ENCODE measurements at places on chromosomes 12 and 14. TPM values are rescaled to one million over a fixed set of nuclear protein-coding genes. Genes with fewer than 3 reads are reported as not detected.

Gene KCNC2
- 3.6 TPM for total RNA-seq

DNA sequence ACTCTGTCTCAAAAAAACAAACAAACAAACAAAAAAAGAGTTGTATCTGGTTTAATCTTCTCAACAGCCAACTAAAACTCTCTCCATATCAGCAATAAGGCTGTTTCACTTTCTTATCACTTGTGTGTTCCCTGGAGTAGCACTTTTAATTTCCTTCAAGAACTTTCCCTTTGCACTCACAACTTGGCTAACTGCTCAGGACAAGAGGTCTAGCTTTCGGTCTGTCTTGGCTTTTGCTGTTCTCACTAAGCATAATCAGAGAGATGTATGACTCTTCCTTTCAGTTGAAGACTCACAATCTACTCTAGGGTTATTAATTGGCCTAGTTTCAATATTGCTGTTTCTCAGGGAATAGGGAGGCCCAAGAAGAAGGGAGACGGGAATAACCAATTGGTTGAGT, 12.3 kb downstream of the NEMP1 start:
- no peak overlapping the region for H3K27ac ChIP-seq
- no peak for DNase-seq
- H3K27me3 ChIP-seq: no peaks in the 10 kb centered on the region

- H3K4me1 ChIP-seq: no peaks in the 10 kb centered on the region
- H3K4me3 ChIP-seq: no peak overlapping the region
- DNase-seq: no peak
- H3K27me3 ChIP-seq: no peaks in the 10 kb centered on the region
- H3K27ac ChIP-seq: no peak overlapping the region
Observed at GRCh38 chr12:72957454-72957853, 685.3 kb downstream of the TRHDE start.

- no peak for DNase-seq
- H3K36me3 ChIP-seq: no peaks in the 10 kb centered on the region
- H3K4me3 ChIP-seq: no peak overlapping the region
- no peaks in the 10 kb centered on the region for H3K4me1 ChIP-seq
- no peaks in the 10 kb centered on the region for H3K27me3 ChIP-seq
Observed at GRCh38 chr12:64821116-64821630, 3.3 kb upstream of the TBC1D30 start.

Gene IFNG-AS1
- not detected for total RNA-seq

DNA sequence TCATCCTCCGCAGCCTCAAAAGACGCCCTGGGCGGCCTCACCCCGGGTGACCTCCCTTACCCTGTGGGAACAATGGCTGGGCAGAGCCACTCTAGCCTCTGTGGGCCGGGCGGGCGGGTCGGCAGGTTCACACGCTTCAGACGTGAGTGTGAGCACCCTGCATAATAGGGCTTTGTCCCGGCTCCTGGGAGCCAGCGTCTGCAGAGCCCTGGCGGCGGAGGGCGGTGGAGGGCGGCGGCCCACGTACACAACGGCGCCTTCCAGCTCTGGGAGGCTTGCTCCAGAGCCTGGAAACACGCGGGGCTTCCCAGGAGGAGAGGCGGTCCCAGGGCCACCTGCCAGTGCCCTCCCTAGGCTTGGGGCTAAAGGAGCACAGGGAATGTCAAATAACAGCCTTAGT, 205.6 kb downstream of the BCL11B start:
- H3K4me1 ChIP-seq: no peaks in the 10 kb centered on the region
- no peak overlapping the region for H3K27ac ChIP-seq
- H3K36me3 ChIP-seq: no peaks in the 10 kb centered on the region
- no peak for DNase-seq
- no peak overlapping the region for H3K4me3 ChIP-seq

DNA sequence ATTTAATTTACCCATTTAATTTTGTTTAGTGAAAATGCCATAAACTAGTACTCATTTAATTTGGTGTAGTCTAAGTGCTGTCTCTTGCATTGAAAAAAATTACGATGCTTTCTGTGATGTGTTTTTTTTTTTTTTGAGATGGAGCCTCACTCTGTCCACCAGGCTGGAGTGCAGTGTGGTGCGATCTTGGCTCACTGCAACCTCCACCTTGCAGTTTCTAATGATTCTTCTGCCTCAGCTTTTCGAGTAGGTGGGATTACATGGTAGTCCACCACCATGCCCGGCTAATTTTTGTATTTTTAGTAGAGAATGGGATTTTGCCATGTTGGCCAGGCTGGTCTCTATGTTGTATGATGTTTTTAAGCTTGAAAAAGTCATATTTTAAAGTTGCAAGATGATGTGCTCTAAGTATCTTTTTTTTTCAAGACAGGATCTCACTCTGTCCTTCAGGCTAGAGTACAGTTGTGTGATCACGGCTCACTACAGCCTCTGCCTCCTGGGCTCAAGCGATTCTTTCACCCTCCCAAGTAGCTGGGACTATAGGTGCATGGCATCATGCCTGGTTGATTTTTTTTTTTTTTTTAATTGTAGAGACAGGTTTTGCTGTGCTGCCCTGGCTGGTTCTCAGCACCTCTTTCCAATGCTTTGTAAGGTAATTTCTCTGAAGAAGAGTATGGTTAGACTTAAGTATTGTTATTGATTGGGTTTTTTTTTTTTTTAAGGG, 8.6 kb downstream of the LRRC10 start:
- no peak overlapping the region for H3K27ac ChIP-seq
- no peak for DNase-seq
- H3K27me3 ChIP-seq: no peaks in the 10 kb centered on the region
- H3K4me1 ChIP-seq: no peaks in the 10 kb centered on the region
- H3K36me3 ChIP-seq: no peaks in the 10 kb centered on the region
- H3K4me3 ChIP-seq: no peak overlapping the region

GRCh38 chr12:22979854-22980469, 355.0 kb downstream of the ETNK1 start:
- no peak overlapping the region for H3K27ac ChIP-seq
- no peak for DNase-seq
- no peak overlapping the region for H3K4me3 ChIP-seq
- no peaks in the 10 kb centered on the region for H3K36me3 ChIP-seq
- no peaks in the 10 kb centered on the region for H3K27me3 ChIP-seq

DNA sequence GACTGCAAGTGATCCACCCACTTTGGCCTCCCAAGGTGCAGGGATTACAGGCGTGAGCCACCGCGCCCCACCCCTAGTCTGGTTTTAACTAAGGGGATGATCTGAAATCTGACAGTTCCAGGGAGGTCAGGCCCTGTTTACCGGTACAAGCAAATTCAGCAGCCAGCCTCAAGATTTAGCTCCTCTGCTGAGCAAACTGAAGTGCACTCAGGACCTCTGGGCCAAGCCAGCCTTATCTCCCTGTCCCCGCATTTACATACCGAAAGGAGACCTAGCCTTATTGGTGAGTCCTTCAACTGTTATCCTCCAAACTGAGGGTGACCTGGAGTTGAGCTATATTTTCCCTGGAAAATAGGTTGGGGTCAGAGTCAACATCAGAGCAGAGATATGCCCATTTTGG, 835 bp upstream of the ABHD4 start:
- no peak for DNase-seq
- H3K4me3 ChIP-seq: no peak overlapping the region
- H3K27ac ChIP-seq: peak overlapping the region; percentile 92

DNA sequence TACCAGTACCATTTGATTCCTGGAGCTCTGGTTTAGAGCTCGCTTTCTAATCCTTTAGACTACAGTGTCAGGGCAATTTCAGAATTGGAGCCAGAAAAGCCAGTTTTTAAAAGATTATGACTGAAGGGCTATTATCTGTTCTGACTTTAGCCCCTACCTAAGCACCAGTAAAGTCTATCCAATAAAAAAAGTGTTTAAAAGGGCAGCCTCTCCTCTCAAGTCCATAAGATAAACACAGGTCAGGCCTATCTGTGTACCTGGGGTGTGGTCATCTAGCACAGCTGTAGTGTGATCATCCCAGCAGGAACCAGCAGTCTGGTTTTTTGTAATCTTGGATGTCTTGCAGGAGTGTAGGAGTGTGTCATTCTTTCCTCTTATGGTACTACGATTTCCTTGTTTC, 6.6 kb downstream of the APPL2 start:
- DNase-seq: no peak
- no peaks in the 10 kb centered on the region for H3K27me3 ChIP-seq
- H3K4me3 ChIP-seq: no peak overlapping the region
- peaks cover 5% of the 10 kb centered on the region for H3K4me1 ChIP-seq
- peak overlapping the region; percentile 91 for H3K27ac ChIP-seq

DNA sequence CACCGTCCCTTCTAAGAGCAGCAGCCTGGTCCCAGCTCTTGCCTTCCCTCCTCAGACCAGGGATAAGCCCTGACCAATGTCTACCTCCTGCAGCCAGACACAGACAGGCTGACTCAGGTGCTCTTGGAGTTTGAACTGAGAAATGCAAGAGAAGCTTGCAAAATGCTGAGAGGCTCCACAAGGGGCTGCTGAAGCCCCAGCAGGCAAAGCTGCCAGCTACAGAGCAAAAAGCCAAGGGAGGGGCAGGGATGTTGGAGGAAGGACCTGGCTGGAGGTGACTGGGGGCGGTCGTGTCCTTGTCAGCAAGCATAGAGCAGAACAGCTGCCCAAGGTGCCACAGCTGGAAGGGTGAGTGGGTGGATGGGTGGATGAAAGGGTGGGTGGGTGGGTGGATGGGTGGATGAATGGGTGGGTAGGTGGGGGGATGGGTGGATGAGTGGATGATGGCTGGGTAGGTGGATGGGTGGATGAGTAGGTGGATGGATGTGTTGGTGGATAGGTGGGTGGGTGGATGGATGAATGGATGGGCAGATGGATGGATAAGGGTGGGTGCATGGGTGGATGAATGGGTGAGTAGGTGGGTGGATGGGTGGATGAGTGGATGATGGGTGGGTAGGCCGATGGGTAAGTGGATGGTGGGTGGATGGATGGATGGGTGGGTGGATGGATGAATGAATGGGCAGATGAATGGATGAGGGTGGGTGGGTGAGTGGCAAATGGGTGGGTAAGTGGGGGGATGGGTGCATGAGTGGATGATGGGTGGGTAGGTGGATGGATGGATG, 4.0 kb upstream of the INF2 start:
- H3K36me3 ChIP-seq: no peaks in the 10 kb centered on the region
- H3K27ac ChIP-seq: no peak overlapping the region
- H3K27me3 ChIP-seq: no peaks in the 10 kb centered on the region
- no peak for DNase-seq
- peaks cover 5% of the 10 kb centered on the region for H3K4me1 ChIP-seq

GRCh38 chr14:23047751-23048693, 6.0 kb downstream of the PSMB11 start:
- no peak overlapping the region for H3K27ac ChIP-seq
- DNase-seq: no peak
- no peaks in the 10 kb centered on the region for H3K36me3 ChIP-seq
- no peaks in the 10 kb centered on the region for H3K4me1 ChIP-seq
- no peaks in the 10 kb centered on the region for H3K27me3 ChIP-seq

- H3K27me3 ChIP-seq: no peaks in the 10 kb centered on the region
- H3K4me3 ChIP-seq: no peak overlapping the region
- H3K27ac ChIP-seq: no peak overlapping the region
- H3K4me1 ChIP-seq: no peaks in the 10 kb centered on the region
- peak; percentile 44 for DNase-seq
Observed at GRCh38 chr12:110371408-110372055, 32.0 kb downstream of the ANAPC7 start.

GRCh38 chr12:76020281-76020680, 11.3 kb downstream of the PHLDA1 start:
- H3K4me1 ChIP-seq: no peaks in the 10 kb centered on the region
- H3K27me3 ChIP-seq: no peaks in the 10 kb centered on the region
- no peak for DNase-seq
- peak overlapping the region; percentile 40 for H3K27ac ChIP-seq
- no peaks in the 10 kb centered on the region for H3K36me3 ChIP-seq

GRCh38 chr12:10466311-10466710, 13.1 kb upstream of the KLRC1 start:
- H3K27me3 ChIP-seq: no peaks in the 10 kb centered on the region
- H3K4me1 ChIP-seq: no peaks in the 10 kb centered on the region
- DNase-seq: no peak
- H3K4me3 ChIP-seq: no peak overlapping the region

Gene TRAF3
- 33.1 TPM for total RNA-seq
